Activated T-helper 1 cell treated with Interleukin-2 at 50 U/mL for 16 hours (primary cell): ENCODE measurements at places on chromosomes 2 and 18.

- no peak for DNase-seq
Measured at GRCh38 chr18:31791817-31792579, 31.3 kb upstream of the SLC25A52 start.

GRCh38 chr18:53148123-53148522 lies 808.1 kb downstream of the DCC start:
- DNase-seq = no peak

DNA sequence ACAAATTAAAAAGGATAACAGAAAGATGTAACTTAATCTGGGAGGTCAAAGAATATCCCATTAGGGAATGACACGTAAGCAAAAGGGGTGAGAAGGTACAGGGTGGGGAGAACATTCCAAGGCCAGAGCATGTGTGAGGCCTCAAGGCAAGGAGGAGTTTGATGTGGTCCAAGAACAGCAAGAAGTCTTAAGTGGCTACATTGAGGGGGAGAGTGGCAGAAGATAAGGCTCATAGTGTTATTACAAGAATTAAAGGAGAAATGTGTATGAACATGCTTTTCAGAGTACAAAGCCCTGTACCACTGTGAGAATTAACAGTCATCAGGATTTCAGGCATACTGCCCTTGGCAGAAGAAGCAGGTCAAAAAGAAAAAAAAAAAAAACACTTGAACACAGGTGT lies 174.4 kb upstream of the ERBB4 start:
- no peak for DNase-seq

DNA sequence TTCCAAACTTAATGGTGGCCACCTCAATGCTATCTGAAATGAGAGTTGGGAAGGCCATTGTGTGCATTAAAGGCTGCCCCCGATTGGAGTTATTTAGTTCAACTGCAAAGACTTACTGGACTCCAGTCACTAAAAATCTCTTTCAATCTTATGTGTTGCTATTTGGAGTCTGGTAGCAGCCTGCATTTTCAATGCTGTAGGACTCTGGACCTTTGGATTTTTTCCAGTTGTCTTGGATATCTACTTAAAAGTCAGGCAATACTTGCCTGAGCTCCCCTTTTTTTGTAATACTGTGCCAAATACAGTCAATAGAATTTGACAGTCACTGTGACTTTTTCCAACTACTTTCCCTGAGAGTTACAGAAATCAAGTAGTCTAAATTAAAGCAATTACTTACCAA lies 281.9 kb downstream of the TRIB2 start:
- no peak for DNase-seq

DNA sequence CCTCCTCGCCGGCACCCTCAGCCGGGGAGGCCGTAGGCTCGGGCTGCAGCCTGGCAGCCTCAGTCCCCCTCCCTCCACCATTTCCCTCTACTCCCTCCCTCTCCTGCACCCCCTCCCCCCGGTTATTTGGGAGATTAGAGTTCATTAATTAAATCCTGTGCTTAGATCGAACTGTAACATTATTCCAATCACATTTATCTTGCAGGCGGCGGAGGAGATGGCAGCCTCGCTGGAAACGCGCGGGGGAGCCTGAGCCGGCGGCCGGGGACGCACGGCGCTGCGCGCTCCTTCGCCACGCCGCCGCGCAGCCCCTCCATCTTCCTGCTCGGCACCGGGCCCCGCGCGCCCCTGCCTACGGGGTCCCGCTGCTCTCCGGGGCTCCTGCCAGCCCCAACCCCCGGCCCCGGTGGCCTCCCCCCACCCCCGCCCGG lies at the start of gene ST8SIA3:
Gene ST8SIA3 (plus strand): TSS at position 287 of the 431 bp plus-strand sequence. CDS start 290 bp downstream, outside the sequence.
- DNase-seq = no peak

DNA sequence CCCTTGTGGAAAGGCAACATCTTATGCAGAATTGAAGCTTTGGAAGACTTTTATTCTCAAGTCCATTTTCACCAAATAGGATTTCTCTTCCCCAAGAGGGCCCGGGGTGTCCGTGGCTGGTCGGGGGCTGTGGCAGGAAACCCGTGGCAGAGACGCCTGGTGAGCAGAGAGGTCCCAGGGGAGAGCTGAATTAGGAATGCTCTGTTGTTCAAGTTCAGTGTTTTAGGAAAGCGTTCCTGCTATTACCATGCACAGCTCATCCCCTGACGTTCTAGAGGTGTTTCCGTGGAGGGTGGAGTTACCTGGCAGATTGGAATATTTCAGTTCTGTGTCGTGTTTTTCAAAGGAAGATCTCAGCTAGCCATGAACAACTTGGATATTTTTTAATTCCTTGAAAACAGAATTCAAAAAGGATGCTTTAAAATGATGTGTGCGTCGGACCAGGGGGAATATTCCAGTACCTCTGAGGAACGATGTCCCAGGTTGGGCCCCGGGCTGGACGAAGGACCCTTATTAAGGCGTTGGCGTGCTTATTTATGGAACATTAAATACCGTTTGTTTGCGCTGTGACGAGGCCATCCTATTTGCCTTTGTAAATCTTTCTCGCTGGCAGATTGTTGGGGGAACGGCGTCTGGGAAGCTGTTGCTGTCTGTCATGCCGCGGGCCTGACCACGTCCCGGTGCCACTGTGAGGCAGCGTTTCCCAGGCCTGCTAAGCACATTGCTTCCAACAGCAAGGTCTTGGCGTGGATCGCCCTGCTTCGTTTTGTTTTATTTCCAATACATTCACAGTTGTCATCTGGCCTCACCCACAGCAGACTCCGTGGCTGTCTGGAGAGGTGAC lies 8.2 kb downstream of the NFATC1 start:
- DNase-seq = no peak

DNA sequence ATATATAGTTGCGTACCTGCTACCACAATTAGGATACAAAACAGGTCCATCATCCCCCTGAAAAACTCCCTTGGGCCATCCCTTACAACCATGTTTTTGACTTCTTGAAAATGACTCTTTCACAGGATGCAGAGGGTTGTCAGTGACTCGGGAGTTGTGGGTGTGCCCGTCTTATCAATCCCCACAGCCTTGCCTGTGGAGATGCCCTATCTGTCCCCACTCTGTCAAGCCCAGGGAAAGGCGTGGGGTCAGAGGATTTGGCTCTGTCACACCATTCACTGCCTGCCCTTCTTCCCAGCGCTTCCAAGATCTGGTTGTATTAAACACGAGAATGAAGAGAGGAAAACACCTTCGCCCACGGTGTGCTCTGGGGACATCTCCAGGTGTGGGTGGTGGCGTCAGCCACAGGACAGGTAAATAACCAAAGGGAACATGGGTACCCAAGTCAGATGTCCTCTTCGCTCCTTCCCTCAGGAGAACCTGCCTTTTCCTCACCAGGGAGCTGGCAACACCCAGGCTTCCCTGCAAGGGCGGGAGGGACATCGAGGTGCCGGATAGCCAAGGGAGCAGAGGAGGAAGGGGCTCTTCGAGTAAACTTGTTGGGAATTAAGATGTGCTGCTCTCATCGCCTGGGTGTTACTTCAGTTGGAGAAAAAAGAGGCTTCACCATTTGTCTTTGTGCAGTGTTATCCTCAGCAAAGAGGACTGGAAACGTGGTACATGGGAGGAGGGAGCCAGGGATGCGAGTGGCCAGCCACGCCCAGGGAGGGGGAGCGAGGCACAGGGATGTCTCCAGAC lies 100.3 kb downstream of the B3GNT2 start:
- no peak for DNase-seq

DNA sequence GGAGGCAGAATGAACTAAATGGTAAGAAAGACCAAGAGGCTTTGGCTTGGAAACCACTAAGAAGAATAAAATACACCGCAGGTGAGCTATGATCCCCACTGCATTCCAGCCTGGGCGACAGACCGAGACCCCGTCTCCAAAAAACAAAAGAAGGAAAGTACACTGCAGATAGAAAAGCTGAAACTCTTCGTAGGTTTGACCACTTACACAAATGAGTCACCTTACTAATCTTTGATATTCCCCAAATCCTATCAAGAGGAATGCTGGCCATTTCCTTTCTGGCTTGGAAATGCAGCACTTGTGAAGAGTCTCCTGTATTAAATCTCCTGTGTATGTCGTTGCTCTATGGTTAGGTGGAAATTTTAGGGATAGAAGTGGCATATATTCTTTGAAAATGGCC lies 108.8 kb downstream of the MTCL1 start:
- no peak for DNase-seq

- no peak for DNase-seq
Measured at GRCh38 chr18:43148231-43148630, 32.7 kb upstream of the RIT2 start.

- no peak for DNase-seq
Measured at GRCh38 chr2:46170026-46170425, 127.2 kb upstream of the EPAS1 start.

GRCh38 chr2:178018141-178018540 lies 54.4 kb downstream of the PDE11A start:
- DNase-seq = no peak

- no peak for DNase-seq
Measured at GRCh38 chr2:176079831-176080539, 3.8 kb downstream of the EVX2 start.

- no peak for DNase-seq
Measured at GRCh38 chr2:149313512-149313972, 16.8 kb upstream of the LYPD6 start.

DNA sequence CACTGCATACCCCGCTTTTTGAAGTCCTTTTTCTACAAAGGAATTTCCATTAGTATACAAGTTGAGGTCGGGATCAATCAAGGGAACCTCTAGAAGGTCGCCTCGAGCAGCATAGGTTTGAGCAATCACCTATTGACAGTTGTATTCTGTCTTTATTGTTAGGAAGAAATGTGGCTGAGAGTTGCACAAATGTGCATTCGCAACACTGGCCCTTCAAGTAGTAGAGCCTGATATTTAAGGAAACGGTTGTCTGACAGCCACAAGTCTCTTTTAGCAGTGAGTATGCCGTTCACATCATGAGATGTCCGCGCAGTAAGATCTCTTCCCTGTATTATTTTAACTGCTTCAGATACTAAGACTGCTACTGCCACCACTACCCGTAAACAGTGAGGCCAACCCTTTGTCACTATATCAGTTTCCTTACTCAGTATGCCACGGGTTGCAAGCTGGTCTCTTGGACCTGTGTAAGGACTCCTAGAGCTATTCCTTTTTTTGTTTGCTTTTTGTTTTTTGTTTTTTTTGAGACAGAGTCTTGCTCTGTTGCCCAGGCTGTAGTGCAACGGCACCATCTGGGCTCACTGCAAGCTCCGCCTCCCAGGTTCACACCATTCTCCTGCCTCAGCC lies 10.0 kb upstream of the STARD7 start:
- no peak for DNase-seq

- DNase-seq = no peak
Measured at GRCh38 chr2:182716650-182716979, 558 bp downstream of the DNAJC10 start.

GRCh38 chr2:178828486-178828881 lies 21.3 kb upstream of the TTN start:
- DNase-seq = no peak

DNA sequence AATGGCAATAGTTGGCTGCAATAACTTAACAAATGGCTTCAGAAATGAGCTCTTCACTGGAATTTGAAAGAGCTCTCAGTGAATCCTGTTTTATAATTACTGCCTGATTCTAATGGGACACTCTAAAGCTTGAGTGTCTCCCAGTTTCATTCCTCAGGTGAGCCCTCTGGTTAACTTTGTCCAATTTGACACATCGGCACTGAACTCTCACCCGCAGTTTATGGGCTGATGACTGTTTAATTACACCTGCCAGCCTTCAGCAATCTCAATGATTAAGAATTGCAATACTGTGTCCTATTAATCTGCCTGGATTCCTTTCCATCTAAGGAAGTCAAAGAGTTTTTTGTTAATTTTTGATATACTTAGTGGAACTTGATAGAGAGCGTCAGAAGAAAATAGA lies 110.7 kb upstream of the NABP1 start:
- DNase-seq = no peak

- DNase-seq = no peak
Measured at GRCh38 chr2:76180676-76181075, 470.0 kb upstream of the GCFC2 start.

DNA sequence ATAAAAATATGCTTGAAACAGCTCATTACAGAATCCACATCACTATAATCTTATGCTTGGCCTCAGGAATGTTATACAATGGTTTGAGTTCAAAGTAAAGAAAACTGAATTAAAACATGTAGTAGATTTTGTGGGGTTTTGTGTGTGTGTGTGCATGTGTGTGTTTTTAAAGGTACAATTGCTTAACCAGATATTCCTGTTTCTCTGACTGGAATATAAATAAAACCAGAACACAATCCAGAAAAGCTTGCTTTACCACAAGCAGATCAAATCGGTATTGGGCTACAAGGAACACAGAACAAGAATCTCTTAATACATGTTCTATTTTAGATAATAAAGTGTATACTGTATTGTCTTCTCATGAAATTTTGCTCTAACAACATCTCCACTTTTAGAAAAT lies 110.0 kb downstream of the TMEM247 start:
- DNase-seq = no peak

- no peak for DNase-seq
Measured at GRCh38 chr2:241358470-241358869, 2.4 kb downstream of the FARP2 start.

GRCh38 chr2:121860033-121860757 lies 104.7 kb downstream of the TSN start:
- DNase-seq = no peak

DNA sequence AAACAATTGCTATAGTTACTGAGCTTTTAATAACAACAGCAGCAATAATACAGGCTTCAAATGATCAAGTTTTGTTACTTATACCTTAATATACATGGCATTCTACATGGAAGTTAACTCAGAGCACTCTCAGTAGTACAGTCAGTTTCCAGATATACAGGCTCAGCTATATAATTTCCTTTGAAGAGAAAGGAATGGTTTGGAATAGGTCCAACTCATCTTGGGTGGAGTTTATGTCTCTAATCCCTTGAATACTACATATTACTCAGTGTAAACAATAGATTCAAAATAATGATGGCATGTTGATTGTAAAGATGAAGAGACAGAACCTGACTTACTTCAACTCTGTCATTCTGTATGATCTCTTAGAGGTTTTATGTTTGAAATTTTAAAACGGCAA lies 174.9 kb downstream of the EPHA4 start:
- DNase-seq = no peak
